ENCODE measurements at places on chromosomes 7 and 10. TPM values are rescaled to one million over a fixed set of nuclear protein-coding genes. Genes with fewer than 3 reads are reported as not detected.

Gene MUC3A
- total RNA-seq = 0.19 TPM

Gene ENTPD1
- total RNA-seq = 7.7 TPM

Gene ATE1
- total RNA-seq = 34.4 TPM

Gene C10orf62
- total RNA-seq = 1.5 TPM

Gene GPR15LG
- total RNA-seq = not detected

Data from left ventricle myocardium inferior (tissue), 1 donor.